Peyer's patch (tissue), 4 donors: ENCODE measurements at places on chromosomes 5 and 9. TPM values are rescaled to one million over a fixed set of nuclear protein-coding genes. Genes with fewer than 3 reads are reported as not detected.

- no peak for DNase-seq
Observed at GRCh38 chr9:121786543-121786948, 135.1 kb downstream of the DAB2IP start.

Gene SEMA6A
- 37.1 TPM for total RNA-seq

DNA sequence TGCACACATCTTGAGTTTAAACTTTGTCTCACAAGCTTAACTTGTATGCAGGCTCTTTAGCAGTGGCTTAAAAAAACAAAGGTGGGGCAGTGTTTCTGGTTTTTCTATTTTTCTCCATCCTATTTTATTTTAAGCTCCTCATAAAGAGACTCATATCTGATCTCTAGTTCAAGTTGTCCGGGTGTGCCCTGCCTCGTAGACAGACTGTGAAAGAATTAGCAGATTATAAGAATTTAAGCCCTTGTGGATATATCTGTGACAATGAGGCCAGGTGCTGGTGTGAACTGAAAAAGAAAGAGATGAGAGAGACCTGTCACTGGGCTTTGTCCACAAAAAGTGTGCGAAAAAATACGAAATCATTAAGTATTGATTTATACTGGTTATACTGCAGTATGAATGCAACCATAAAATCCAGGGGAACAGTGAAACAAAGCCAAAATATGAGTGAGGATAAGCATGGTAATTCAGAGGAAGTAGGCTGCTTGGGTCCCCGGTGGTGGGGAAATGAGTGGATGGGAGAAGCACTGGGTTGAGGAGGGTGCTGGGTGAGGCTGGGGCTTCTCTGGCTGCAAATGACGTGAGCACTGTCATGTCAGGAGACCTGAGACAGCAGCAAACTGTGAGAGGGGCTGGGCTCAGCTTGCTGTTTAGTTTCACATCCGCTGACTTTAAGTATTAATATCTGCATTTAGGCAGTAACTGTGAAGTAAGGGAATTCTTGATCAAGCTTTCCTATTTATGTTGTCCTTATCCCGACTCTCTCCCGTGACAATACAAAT lies 179.7 kb upstream of the ANKRD55 start:
- peak; percentile 90 for DNase-seq

DNA sequence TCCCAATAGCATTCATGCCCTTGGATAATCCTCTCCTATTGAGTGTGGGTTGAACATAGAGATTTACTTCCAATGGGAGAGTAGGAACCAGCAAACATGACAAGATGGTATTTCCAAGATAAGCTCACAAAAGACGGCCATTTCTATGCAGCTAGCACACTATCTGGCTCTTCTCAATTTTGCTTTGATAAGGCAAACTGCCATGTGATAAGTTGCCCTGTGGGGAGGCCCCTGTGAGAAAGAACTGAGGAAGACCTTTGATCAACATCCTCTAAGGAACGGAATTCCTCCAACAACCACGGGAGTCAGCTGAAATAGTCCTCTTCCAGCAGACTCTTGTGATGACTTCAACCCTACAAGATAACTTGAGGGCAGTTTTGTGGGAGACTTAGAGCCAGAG lies 211.9 kb upstream of the TRPM3 start:
- DNase-seq = no peak

Gene NMUR2
- not detected for total RNA-seq

- no peak for DNase-seq
Observed at GRCh38 chr9:3912817-3913216, 387.0 kb upstream of the RFX3 start.

DNA sequence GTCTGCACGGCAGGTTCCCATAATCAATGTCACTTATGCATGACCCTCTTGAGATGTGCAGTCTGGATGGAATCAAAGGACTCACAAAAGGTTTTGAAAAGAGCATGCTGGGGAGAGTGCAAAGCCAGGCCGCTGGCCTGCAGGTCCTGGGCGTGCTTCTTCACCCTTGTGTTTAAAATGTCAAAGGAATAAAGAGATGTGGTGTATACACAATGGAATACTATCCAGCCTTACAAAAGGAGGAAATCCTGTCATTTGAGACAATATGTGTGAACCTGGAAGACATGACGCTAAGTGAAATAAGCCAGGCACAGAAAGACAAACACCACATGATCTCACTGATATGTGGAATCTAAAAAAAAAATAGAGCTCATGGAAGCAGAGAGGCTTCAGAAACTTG lies 137.5 kb upstream of the PHYKPL start:
- DNase-seq = no peak

Gene ABLIM3
- total RNA-seq = 26.4 TPM

- no peak for DNase-seq
Observed at GRCh38 chr5:133730866-133731265, 118.5 kb upstream of the FSTL4 start.

DNA sequence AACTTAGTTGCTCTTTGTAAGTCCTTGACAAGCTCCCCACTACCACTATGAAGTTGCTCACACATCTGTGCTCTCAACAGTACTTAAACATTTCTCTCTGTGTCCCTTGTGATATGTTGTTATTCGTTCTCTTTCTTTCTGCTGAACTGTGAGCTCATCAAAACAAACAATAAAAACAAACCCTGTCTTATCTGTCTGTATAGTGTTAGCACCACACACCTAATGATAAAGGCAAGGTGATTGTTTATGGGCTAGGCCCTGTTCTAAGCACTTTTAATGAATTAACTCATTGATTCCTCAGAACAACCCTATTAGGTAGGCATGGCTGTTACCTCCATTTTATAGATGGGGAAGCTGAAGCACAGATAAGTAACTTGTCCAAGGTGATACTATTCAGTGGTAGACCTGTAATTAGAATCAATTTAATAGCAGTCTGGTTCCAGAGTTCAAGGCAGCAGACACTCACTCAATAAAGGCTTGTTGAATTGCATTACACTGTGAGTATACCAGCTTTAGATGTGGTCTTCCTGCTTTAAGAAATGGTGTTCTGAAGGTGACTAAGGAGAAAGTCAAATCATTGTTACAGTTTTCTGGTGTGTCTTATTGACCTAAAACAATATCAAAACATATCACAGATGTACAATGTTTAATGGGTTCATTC lies 153.6 kb upstream of the ELL2 start:
- no peak for DNase-seq

DNA sequence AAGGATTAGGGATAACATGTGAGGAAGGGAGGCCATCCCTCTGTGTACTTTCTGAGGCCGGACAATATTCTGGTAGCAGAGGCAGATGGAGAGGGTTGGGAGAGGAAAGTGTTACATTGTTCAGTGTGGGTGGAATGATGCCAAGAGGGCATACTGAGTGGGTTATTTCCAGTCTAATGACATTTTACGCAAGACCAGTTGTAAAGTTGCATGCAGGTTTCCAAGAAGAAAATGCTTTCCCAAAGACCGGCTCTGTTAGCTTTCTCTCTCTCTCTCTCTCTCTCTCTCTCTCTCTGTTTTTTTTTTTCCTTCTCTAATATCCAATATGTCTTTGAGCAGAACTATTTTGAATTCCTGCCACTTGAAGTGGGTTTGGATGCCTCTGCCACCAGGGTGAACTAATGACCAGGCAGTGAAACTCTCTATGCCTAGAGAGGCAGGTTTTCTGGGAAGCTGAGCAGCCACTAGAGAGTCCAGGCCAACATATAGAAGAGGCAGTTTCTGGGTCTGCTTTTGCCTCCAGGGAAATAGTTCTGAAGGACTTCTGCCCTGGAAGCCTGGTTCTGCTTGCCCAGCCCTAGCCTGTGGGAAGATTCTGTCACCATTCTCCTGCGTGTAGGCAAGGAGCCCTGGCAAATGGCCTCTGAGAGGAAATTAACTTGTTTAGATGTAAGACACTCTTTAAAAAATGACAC lies 24.4 kb upstream of the ZNF366 start:
- no peak for DNase-seq

- DNase-seq = no peak
Observed at GRCh38 chr9:87109231-87109631, 161.9 kb upstream of the GAS1 start.

Gene TMEFF1
- not detected for total RNA-seq

Gene SERINC5
- 40.9 TPM for total RNA-seq

GRCh38 chr5:162391833-162392232 lies 324.3 kb downstream of the GABRG2 start:
- no peak for DNase-seq

DNA sequence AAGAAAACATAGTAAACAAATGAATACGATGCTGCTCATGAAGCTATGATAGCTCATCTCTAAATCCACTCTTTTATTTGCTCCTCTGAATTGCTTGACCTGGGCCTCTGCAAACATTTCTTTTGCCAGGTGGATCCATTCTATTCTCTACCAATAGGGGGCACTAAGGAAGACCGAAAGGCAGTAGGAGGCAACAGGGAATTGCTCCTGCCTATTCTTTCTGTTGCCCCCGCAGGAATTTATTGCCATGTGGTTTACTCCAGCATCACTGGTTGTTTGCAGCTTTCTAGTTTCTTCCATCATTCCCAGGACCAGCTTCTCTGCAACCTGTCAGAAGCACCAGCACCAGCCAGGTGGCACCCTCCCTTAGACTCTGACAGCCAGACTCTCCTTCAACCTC lies 5.3 kb downstream of the GAPT start:
- DNase-seq = no peak

DNA sequence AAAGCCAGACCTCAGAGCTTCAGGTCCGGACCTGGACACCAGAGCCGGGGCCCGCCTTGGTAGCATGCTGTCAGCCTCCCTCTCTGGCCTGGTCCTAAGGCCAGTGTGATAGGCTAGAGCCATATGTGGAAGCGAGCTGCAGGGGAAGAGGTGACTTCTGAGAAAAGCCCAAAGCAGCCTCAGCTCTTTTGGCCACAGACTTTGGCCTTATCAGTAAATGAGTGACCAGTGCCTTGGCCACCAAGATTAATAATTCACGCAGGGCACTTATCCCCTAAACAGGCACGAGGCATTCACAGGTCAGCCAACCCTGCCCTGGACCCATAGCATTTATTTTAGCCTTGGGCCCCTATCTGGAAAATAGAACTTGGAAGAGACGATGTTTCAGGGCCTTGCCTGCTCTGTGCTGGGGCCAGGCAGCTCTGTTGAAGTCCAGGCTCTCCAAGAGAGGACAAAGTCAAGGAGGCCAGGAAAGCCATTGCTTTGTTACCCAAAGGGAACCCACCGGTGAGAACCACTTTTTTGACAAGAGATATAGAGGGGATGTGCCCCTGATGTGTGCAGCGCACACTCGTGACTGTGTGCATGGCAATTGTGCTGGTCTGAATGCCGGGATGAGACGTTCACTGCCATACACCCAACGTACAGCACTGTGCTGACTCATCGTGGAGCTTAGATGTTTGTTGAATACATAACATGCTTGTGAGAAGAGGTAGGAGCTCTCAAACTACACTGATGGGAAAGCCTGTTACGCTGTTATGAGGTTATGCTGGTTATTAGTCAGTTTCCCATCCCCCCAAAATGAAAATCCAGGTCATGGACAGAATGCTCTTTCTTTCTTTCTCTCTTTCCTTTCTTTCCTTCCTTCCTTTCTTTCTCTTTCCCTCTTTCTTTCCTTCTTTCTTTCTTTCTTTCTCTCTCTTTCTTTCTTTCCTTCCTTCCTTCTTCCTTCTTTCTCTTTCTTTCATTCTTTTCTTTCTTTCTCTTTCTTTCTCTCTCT lies 5.0 kb upstream of the SLC34A1 start:
- no peak for DNase-seq

DNA sequence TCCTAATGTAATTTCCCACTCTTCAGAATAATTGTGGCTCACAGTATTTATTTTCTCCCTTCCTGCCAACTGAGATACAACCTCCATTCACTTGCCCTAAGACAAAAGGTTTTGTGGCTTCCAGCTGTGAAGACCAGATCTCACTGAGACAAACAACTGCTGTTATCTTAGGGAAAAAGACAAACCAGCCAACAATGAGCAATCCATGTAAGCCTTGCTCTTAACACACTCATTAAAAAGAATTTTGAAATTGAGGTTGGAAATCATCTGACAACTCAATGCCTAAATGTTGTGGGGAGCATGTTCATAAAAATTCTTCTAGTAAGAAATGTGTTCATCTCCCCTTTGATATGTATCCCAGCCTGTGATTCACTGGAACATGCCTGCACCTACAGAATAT lies 132.9 kb downstream of the ADAMTSL1 start:
- no peak for DNase-seq

Gene GARIN3
- not detected for total RNA-seq

- DNase-seq = peak; percentile 71
Observed at GRCh38 chr9:22244139-22245011, 202.2 kb upstream of the DMRTA1 start.

- no peak for DNase-seq
Observed at GRCh38 chr5:11322133-11322532, 561.1 kb upstream of the DAP start.

- DNase-seq = no peak
Observed at GRCh38 chr5:54329731-54330709, 19.6 kb upstream of the ARL15 start.

- DNase-seq = no peak
Observed at GRCh38 chr9:124797343-124798103, 20.6 kb downstream of the OLFML2A start.

Gene KCNMB1
- 0.83 TPM for total RNA-seq

Gene TSSK1B
- total RNA-seq = not detected

Gene SPINK7
- not detected for total RNA-seq

- no peak for DNase-seq
Observed at GRCh38 chr9:117706421-117707116, 2.4 kb downstream of the TLR4 start.
